ENCODE measurements at places on chromosomes 6 and 20. TPM values are rescaled to one million over a fixed set of nuclear protein-coding genes. Genes with fewer than 3 reads are reported as not detected.

GRCh38 chr6:80182308-80182707 lies 75.8 kb downstream of the BCKDHB start:
- DNase-seq, result no peak

- DNase-seq, result no peak
These were observed 63.9 kb upstream of the PLEKHG1 start for GRCh38 chr6:150535818-150536220.

- DNase-seq, result no peak
These were observed 25.3 kb upstream of the GPR63 start for GRCh38 chr6:96862560-96862959.

- DNase-seq, result no peak
These were observed 269.0 kb downstream of the UST start for GRCh38 chr6:149015535-149016525.

GRCh38 chr20:33158637-33159385 lies 9.1 kb upstream of the BPIFA2 start:
- no peak for DNase-seq

- peak; percentile 92 for DNase-seq
These were observed 14.2 kb downstream of the TRAF3IP2 start for GRCh38 chr6:111591370-111591900.

DNA sequence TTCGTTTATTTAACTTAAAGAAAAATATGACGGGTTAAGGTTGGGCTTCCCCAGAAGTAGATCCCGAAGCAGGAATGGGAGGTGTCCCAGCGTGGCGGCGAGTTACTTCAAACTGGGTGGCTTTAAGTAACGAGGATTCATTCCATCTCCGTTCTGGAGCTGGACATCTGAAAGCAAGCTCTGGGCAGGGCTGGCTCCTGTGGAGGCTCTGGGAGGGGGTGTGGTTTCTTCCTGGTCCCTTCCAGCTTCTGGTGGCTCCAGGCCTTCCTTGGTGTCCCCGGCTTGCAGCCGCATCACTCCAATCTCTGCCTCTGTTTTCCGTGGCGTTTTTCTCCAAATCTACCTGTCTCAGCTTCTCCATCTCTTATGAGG lies 47.3 kb upstream of the BHLHE23 start:
- no peak for DNase-seq

- no peak for DNase-seq
These were observed 34.4 kb upstream of the ZFAND3 start for GRCh38 chr6:37785002-37785662.

DNA sequence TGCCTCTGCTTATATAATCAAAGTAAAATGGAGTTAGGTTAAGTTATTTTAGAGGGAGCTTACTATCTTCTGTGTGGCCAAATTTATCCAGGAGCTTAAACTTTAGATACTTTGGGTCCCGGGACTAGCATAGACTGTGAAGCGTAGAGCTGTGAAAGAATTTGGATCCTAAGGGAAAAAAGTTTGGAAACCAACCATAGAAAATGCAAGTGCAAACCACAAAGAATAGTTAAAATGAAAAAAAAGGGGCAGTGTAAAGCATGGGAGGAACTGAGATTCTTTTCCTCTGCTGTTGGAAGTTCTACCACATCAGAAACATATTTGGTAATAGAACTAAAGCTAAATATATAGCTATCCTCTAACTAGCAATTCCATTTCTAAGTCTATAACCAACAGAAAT lies 232.2 kb upstream of the FLRT3 start:
- DNase-seq, result no peak

DNA sequence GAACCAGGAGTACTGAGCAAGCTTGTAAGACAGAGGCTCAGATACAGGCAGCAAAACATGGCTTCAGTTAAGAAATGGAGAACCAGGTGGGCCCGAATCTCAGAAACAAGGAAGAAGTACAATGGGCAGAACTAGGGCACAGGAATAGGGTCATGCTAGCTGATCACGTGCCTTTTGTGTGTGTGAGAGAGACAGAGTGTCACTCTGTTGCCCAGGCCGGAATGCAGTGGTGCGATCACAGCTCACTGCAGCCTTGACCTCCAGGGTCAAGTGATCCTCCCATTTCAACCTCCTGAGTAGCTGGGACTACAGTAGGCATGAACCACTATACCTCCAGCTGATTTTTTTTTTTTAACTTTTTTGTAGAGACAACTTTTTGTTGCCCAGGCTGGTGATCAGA lies 257.8 kb downstream of the UST start:
- DNase-seq, result no peak

- DNase-seq, result no peak
These were observed 206.8 kb upstream of the FOXQ1 start for GRCh38 chr6:1104988-1105670.

- no peak for DNase-seq
These were observed 135.4 kb downstream of the OPN5 start for GRCh38 chr6:47917202-47917601.

- no peak for DNase-seq
These were observed 41.5 kb upstream of the TENT5A start for GRCh38 chr6:81793821-81794475.

DNA sequence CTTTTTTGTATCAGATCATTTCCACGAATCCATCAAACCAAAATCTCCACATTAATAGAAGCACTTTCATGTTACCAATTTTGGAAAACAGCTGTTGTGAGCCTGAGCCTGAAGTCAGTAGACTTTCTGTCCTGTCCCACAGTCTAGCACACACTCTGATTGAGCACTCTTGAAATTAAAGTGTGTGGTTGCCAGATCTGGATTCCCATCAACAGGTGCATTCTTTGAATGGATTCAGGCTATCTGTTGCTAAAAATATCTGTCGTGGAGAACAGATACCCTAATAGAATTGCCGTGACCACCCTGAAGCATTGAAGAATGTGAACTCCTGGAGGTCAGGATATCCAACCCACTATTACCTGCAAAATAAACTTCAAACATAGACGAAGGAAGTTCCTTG lies 73.3 kb downstream of the TFAP2A start:
- DNase-seq, result no peak

GRCh38 chr6:118316796-118317384 lies 231.2 kb upstream of the PLN start:
- no peak for DNase-seq

GRCh38 chr6:155985660-155986138 lies 530.1 kb upstream of the NOX3 start:
- no peak for DNase-seq

GRCh38 chr6:127107916-127108315 lies 10.6 kb upstream of the RSPO3 start:
- DNase-seq, result no peak

DNA sequence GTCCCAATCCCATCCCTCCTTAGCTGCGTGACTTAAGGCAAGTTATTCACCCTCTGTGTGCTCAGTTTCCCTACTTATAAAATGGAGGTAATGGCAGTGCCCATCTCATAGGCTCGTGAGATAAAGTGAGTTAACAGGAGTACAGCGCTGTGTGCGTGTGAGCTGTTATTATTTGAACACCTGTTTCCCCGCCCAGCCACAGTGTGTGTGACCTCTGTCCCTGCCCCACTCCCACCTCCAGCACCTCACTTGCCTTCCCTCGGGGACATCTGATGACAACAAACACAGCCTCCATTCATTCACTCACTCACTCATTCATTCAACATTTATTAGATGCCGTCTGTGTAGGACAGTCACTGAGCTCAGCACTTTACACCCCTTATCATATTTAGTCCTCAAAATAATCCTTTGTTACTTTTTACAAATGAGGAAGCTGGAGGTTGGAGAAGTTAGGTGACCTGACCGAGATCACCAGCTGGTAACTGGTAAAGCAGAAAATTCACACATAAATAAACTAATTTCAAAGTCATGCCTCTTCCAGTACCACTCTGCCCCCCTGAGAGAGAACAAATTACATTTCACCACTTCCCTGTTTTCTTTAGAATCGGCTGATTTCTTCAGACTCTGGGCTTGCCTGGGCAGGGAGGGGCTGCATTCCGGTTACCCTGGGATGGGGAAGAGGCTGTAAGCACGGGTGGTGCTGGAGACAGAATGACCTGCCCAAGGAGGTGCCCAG lies 58.6 kb downstream of the CPNE5 start:
- DNase-seq, result no peak

- no peak for DNase-seq
These were observed 179.2 kb upstream of the BMP2 start for GRCh38 chr20:6588296-6588695.

DNA sequence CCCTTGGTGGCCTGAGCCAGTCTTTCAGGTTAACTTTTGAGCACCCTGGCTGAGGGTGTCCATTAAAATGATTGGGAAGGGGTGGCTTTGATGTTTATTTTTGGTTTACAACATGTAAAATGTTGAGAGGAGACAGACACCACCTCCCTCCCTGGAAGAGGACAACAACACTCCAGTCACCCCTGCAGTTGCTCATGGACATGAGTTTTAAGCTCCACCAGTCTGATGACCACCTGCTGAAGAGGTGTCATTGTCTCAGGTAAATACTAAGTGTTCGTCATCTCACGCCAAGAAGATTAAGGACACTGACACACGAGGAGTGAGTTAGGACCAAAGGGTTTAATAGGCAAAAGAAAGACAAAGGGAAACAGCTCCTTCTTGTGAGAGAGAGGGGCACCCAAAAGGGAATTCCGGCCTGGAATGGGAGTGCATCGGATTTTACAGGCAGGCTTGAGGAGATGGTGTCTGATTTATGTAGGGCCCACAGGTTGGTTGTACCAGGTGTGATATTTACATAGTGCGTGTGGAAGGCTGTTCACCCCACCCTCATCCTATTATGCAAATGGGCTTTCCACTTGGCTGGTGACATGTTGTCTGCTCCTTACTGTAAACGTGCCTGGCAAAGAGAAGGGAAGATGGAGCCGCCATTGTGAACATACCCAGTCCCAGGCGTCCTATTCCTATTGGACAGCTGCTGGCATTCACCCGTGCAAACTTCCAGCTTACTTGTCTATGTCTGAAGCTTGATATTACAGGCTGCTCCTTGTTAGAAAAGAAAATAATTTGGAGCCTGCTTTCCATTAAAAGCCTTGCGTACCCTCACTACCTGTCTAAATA lies 6.6 kb downstream of the HLA-B start:
- DNase-seq, result no peak

DNA sequence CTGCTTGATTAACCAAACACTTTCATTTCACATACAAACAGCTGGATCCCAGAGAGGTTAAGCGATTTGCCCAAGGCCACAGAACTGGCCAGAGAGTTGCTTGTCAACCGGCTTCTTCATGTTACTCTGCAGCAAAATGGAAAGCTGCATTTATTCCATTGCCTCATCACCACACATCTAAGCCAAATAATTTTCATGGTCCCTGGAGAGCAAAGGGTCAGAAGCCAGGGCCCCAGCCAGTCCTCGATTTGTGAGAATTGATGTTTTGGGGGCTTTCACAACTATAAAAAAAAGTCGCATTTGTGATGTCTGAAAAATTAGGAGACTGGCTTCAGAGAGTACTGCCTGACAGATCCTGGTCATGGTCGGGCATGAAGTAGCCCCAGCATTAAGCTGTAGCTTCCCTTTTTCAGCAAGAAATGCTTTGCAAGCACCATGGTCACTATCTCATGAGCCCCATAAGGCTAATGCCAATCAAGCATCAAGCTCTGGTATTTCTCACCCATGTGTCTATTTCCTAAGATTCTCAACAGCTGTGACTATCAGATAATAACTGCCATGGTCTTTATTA lies 95.8 kb downstream of the BANF2 start:
- no peak for DNase-seq

DNA sequence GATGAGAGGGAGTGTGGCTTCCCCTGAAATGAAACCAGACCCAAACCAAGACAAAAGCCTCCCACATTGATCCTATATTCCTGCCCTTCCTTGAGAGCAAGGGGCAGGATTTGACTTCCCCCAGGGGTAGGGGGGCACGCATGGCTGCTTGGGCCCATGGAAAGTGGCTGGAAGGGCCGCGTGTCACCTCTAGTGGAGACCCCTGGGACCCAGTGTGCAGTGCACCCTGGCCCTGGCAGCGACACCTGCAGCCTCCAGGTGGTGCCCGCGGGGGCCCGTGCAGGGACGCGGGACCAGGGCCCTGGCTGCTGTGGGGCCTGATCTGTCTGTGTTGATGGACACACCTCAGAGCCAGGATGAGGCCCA lies 18.0 kb upstream of the SLCO4A1 start:
- DNase-seq, result no peak

DNA sequence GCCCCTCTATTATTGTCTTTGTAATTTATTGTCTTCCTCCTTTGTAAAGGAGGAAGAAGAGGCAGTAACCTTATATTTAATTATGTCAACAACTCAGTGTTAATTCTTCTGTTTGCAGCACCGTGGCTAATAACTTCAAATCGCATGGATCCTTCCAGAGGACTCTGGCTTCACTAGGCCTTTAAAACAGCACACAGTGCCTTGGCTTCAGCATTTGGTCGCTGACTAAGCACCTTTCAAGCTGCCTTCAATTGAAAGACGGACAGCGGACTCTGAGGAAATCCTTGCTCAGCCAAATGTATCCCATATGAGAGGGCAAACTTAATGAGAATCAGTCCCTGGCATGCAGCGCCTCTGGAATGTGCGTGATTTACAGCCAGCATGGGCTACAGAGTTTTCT lies 64.2 kb downstream of the SGK1 start:
- DNase-seq, result no peak

- DNase-seq, result no peak
These were observed 45.1 kb upstream of the TBX18 start for GRCh38 chr6:84809455-84809854.

GRCh38 chr6:25829375-25829774 lies 2.5 kb downstream of the SLC17A1 start:
- no peak for DNase-seq

Gene CYP21A2
- total RNA-seq, result not detected

Gene SOBP
- total RNA-seq, result 8.2 TPM

Gene MYMX
- 2.9 TPM for total RNA-seq

Gene GJA1
- total RNA-seq, result 91.0 TPM

Gene LGSN
- total RNA-seq, result not detected

Gene MATN4
- total RNA-seq, result not detected

Measured in breast epithelium (tissue), 4 donors.